ENCODE measurements at places on chromosomes 1 and 21.

DNA sequence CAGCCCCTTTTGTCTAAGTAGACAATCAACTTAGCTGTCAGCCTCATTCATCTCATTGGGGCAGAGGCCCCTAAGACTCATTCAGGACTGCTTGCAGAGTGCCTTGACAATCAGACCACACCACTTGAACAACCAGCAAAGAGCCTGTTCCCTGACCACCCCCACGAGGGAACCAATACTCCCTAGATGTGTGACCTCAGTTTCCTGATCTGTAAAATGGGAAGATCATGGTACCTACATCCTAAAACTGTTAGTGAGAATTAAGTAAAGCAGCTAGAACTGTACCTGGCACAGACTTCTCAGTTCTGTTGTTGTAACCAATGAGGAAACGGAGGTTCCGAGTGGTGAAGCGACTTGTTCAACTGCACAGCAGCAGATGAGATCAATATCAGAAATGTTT, 298.5 kb downstream of the RRAGC start:
- peaks cover 44% of the 10 kb centered on the region for H3K4me1 ChIP-seq
- no peaks in the 10 kb centered on the region for H3K36me3 ChIP-seq
- no peaks in the 10 kb centered on the region for H3K27me3 ChIP-seq
- no peak for DNase-seq

- no peak for DNase-seq
- no peak overlapping the region for H3K4me3 ChIP-seq
- no peaks in the 10 kb centered on the region for H3K4me1 ChIP-seq
- no peaks in the 10 kb centered on the region for H3K27me3 ChIP-seq
- no peaks in the 10 kb centered on the region for H3K36me3 ChIP-seq
These were observed 38.0 kb upstream of the TIAM1 start for GRCh38 chr21:31382060-31382459.

DNA sequence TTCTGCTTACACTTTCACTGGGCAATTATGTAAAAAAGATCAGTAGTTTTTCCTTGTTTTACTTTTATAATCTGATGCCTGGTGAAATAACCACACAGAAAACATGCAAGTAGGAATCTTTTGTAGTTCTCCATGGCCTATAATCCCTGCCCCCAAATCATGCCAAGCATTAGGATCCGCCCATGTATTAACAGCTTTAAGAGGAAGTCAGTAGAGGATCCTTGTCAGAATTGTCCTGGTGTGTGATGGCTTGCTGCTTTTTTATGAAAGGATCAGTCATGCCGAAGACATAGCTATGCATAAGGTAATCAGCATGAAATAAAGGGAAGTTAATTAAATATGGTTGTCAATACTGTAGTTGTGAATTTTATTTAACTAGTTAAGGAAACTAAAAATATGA, 20.0 kb downstream of the ADGRL2 start:
- H3K27ac ChIP-seq = no peak overlapping the region
- no peaks in the 10 kb centered on the region for H3K4me1 ChIP-seq
- H3K36me3 ChIP-seq = no peaks in the 10 kb centered on the region
- H3K27me3 ChIP-seq = no peaks in the 10 kb centered on the region
- DNase-seq = no peak

DNA sequence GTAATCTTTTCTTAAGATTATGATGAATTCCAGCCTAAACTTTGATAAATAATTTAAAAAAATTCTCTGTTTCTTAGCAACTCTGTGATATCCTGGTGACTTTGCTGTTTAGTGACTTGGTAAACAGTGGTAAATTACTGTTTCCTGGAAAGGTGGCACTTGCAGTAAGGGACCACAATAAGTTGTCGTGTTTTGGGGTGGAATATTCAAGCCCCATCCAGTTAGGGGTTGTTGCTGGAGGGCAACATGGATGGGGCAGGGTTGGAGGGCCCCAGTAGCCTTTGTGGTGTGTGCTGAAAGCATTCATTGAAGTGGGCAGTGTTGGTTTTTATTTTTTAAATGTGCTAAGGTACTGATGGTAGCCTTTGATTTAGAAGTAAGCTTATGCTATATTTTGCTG, 30.3 kb downstream of the PRDM2 start:
- 0 out of 2 replicates have a peak, but pooled peaks cover 4% of the 10 kb centered on the region for H3K36me3 ChIP-seq
- peak overlapping the region; percentile 98 for H3K27ac ChIP-seq
- DNase-seq = no peak
- no peaks in the 10 kb centered on the region for H3K27me3 ChIP-seq
- H3K4me3 ChIP-seq = peak overlapping the region; percentile 43

- H3K27me3 ChIP-seq = no peaks in the 10 kb centered on the region
- no peaks in the 10 kb centered on the region for H3K36me3 ChIP-seq
- no peak overlapping the region for H3K27ac ChIP-seq
- no peaks in the 10 kb centered on the region for H3K4me1 ChIP-seq
- no peak for DNase-seq
- no peak overlapping the region for H3K4me3 ChIP-seq
These were observed 110.2 kb downstream of the IFI44 start for GRCh38 chr1:78759881-78760280.

DNA sequence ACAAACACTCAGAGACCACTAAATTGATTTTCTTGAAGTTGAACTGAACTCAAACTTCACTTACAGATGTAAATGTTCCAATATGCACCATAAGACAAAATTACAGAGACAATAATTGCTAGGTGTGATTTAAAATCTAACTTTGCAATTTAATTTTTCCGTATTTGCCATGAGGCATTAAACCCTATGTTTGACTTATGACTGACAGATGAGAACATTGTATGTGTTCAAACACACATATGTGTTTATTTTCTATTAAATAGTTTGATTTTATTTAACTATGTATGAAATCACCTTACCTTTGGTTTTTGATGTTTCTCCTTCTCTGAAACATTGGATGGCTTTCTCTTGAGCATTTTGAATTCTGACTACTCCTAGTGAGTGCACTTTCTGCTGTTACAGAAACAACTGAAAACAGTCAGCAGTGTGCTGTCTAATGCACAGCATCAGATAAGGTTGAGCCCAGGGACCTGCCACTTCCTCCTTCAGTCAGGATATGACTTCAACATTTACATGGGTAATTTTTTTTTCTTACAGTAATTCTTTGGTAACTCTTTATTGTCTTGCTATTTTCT, at the start of gene SAMSN1:
SAMSN1 (minus strand) TSS at position 410 of the 575 bp plus-strand sequence; CDS start at position 356, 54 bp downstream.
- H3K27me3 ChIP-seq = no peaks in the 10 kb centered on the region
- H3K36me3 ChIP-seq = no peaks in the 10 kb centered on the region
- peaks cover 12% of the 10 kb centered on the region for H3K4me1 ChIP-seq
- H3K27ac ChIP-seq = peak within 1 kb of the TSS; percentile 87
- DNase-seq = peak; percentile 78

GRCh38 chr1:25342846-25343245, 4.7 kb downstream of the TMEM50A start:
- no peaks in the 10 kb centered on the region for H3K4me1 ChIP-seq
- H3K27me3 ChIP-seq = no peaks in the 10 kb centered on the region
- no peak overlapping the region for H3K4me3 ChIP-seq
- H3K36me3 ChIP-seq = peaks cover 4% of the 10 kb centered on the region
- H3K27ac ChIP-seq = no peak overlapping the region
- DNase-seq = no peak

DNA sequence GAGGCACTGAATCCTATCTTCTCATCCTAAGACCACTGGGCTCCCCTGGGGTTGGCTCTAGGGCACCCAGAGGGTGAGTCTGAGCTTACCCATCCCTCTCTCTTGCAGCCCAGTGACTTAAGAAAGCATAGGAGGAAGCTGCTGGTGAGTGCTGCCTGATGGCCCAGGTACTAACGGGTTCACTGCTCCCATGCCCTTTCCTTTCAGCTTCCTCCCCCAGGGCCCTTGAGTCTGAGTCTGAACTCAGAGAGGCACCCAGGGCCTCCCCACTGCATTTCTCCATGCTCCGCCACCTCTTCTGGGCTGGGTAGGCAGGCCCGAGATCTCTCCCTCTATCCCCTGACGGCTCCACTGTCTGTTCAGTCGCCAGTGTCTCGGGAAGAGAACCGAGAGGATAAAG, 29.7 kb downstream of the PPFIA4 start:
- no peak overlapping the region for H3K27ac ChIP-seq
- H3K4me1 ChIP-seq = no peaks in the 10 kb centered on the region
- H3K4me3 ChIP-seq = no peak overlapping the region
- H3K36me3 ChIP-seq = no peaks in the 10 kb centered on the region
- peaks cover 2% of the 10 kb centered on the region for H3K27me3 ChIP-seq
- no peak for DNase-seq

DNA sequence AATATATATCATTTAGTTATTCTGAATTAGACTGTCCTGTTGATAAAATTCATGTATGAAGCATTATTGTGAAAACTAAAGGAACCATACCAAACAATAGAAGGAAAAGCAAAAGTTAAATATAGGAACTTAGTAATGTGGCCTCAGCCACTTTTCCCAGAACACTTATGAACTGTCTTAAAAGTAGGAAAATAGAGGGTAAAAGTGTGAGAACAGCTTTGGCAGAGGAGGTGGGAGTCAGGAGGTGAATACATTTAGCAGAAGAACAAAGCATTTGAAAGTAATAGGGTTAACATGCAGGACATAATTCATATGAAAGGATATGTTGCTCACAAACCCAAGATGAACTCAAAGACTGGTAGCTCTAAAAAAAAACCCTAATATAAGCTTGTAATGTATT, 121.9 kb downstream of the KCNT2 start:
- no peaks in the 10 kb centered on the region for H3K36me3 ChIP-seq
- DNase-seq = no peak
- H3K27ac ChIP-seq = no peak overlapping the region
- no peaks in the 10 kb centered on the region for H3K27me3 ChIP-seq
- H3K4me1 ChIP-seq = no peaks in the 10 kb centered on the region

- peaks cover 16% of the 10 kb centered on the region for H3K4me1 ChIP-seq
- peak; percentile 81 for DNase-seq
- H3K36me3 ChIP-seq = no peaks in the 10 kb centered on the region
- no peak overlapping the region for H3K4me3 ChIP-seq
- peak overlapping the region; percentile 92 for H3K27ac ChIP-seq
These were observed 38.4 kb upstream of the ZNF281 start for GRCh38 chr1:200448034-200448762.

DNA sequence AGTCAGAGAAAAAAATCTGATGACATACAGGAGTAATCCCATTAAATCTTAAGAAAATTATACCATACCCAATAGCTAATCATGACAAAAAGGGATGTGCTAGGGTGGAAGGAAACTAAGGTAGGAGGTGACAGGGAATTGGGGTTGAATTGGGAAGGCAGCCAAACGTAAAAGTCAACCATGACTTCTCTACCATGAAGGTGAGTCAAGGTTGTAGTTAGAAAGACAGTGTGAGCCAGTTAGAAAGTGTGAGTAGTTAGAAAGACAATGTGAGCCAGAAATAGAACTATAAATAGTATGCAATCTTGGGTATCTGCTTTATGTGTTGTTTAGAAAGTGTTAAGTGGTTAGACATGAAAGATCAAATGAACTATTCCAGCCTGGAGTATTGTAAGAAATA, 556.8 kb downstream of the AGBL4 start:
- no peak overlapping the region for H3K27ac ChIP-seq
- no peaks in the 10 kb centered on the region for H3K4me1 ChIP-seq
- no peak overlapping the region for H3K4me3 ChIP-seq
- no peaks in the 10 kb centered on the region for H3K36me3 ChIP-seq
- DNase-seq = no peak

GRCh38 chr1:25674807-25675084, 58.2 kb downstream of the MAN1C1 start:
- H3K4me3 ChIP-seq = no peak overlapping the region
- no peak overlapping the region for H3K27ac ChIP-seq
- no peaks in the 10 kb centered on the region for H3K36me3 ChIP-seq
- peaks cover 21% of the 10 kb centered on the region for H3K4me1 ChIP-seq

DNA sequence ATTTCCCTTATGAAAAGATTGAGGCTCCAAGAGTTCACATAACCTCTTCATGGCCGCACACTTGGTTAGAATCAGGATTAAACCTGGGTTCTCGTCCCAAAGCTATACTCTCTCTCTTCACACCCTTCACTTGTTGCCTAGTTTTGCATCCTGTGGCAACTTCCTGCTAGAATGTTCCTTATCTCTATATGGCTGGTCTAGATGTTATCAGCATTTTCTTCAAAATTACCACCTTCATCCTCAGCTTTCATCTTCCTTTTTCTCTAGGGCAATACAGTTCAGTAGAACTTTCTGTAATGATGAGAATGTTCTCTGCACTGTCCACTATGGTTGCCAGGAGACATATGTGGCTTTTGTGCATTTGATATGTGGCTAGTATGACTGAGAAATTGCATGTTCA, 31.1 kb upstream of the BCAR3 start:
- no peak overlapping the region for H3K27ac ChIP-seq
- H3K4me1 ChIP-seq = peaks cover 60% of the 10 kb centered on the region
- H3K27me3 ChIP-seq = no peaks in the 10 kb centered on the region
- no peaks in the 10 kb centered on the region for H3K36me3 ChIP-seq

- H3K4me3 ChIP-seq = no peak overlapping the region
- peaks cover 7% of the 10 kb centered on the region for H3K36me3 ChIP-seq
- no peak overlapping the region for H3K27ac ChIP-seq
- peak; percentile 26 for DNase-seq
These were observed 45.3 kb downstream of the TARBP1 start for GRCh38 chr1:234433563-234434285.

Data from GM12878 (cell line).